ENCODE measurements at places on chromosomes 12 and 14. TPM values are rescaled to one million over a fixed set of nuclear protein-coding genes. Genes with fewer than 3 reads are reported as not detected.

DNA sequence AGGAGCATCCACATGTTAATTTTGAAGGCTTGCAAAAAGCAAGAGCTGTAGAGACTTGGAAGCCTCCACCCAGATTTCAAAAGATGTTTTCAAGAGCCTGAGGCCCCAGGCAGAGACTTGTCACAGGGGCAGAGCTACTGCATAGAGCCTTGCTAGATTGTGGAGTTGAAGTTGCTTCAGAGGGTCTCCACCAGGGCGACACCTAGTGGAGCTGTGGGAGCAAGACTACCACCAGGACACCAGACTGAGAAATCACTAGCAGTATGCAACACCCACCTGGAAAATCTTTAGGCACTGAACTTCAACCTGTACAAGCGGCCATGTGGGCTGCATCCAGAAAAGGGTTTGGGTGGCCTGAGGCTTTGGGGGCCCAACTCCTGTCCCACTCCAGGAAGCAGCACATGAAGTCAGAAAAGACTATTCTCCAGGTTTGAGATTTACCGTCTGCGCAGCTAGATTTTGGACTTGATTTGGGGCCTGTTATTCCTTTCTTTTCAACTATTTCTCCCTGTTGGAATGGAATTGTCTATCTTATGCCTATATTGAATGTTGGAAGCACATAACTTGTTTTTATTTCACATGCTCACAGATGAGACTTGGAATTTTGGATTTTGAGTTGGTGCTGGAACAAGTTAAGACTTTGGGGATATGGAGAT is 508.6 kb downstream of the FLRT2 start:
- peak; percentile 29 for DNase-seq

Gene SLC7A8
- polyA plus RNA-seq = 1.4 TPM

GRCh38 chr12:86801439-86801838 is 545.2 kb upstream of the MGAT4C start:
- no peak for DNase-seq

GRCh38 chr12:68119250-68119649 is 40.3 kb downstream of the IFNG start:
- DNase-seq = no peak

DNA sequence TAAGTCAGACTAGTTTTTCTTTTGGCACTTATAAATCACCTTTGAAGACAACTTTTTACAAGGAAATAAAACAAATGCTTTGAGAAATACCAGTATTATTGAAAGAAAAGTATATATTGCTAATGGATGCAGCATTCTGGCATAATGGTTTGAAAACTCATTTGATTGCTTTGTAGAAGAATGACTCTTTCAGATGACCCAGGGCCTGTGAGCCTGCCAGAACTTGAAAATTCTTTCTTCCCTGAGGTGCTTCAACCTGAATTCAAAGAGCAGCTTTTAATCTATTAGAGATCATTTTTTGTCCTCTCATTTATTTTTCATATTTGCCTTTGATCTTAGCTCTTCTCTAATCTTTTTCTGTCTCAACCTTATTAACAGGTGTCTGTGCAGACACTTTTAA is 87.4 kb downstream of the LRRK2 start:
- no peak for DNase-seq

Data from AG04450 (cell line).